Activated CD4-positive, alpha-beta T cell treated with anti-CD3 and anti-CD28 coated beads for 36 hours (primary cell): ENCODE measurements at places on chromosomes 2 and 18.

DNA sequence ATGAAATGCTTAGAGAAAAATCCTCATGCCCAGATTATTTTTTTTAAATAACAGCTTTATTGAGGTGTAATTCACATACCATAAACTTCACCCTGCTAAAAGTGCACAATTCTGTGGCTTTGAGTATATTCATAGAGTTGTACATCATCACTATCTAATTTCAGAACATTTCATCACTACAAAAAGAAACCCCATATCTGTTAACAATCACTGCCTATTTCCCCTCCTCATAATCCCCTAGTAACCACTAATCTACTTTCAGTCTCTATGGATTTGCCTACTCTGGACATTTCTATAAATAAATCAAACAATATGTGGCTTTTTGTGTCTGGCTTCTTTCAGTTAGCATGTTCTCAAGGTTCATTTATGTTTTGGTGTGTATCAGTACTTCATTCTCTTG lies 51.4 kb downstream of the OSBPL1A start:
- no peak for DNase-seq

DNA sequence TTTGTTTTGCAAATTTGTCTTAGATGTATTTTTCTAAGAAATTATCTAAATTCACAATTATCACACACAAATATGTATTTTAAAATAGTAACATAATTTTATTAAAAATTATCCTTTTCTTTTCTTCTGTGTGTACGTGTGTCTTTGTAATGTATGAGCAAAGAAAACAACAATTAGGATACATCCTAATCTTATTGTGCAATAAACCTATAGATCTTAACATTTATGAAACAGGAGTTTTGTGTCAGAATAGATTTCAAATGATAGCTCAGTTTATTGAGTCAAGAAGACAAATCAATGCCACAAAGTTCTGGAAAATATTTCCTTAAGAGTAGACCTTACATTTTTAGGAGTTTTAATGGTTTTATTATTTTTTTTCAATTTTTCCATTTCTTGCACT lies 212.2 kb downstream of the KCNJ3 start:
- no peak for DNase-seq

DNA sequence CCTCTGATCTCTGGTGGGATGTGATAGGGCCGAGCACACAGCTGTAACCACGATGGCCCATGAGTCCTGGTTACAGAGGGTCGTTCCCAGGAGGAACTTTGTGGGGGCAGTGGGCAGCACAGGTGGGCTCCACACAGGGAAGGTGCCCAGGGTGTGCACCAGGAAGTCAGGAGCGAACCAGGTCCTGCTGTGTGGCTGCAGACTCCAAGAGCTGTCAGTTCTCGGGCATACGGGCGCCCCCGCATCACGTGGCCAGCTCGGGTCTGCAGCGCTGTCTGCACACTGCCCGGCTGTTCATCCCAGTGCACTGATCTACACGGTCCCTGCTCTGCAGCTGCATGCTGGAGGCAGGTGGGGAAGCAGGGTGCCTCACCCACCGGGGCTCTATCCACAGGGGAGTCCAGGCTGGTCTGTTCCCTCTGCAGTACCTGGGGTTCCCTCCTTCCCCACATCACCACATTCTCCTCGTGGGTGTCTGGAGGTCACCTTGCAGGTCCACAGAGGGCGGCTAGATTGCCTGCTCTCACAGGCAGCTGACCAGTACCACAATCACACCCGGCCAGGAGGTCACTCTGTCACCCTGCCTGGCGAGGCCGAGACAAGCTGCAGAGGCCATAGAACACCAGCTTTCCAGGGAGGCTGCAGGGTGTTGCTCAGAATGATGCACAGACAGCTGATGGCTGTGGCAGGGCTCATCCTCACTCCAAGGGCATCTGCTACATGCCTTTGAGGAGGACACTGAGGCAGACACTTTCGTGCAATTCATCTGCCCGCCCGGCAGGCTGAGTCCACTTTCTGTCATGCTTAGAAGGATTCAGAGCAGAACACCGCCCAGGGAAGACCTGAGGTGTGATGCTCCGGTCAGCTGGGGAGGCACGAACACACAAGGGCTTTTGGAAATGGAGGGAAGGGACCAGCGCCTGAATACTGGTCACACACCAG lies 202.7 kb downstream of the EIPR1 start:
- DNase-seq = no peak

DNA sequence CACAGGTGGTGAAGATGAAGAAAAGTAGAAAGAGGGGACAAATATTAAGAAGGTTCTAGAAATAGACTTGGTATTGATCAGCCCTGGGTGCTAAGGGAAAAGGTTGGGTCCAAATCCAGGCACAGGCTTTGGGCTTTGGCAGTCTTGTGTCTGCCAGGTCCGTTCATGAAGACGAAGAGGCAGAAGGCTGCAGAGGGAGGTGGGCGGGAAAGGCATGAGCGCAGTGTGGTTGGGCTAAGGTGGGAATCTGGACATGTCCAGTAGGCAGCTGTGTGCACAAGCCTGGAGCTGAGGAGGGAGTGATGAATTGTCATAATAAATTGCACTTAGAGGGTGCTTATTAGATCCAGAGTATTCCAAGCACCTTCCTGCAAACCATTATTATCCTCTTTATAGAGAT lies 105.7 kb upstream of the TEX51 start:
- no peak for DNase-seq

DNA sequence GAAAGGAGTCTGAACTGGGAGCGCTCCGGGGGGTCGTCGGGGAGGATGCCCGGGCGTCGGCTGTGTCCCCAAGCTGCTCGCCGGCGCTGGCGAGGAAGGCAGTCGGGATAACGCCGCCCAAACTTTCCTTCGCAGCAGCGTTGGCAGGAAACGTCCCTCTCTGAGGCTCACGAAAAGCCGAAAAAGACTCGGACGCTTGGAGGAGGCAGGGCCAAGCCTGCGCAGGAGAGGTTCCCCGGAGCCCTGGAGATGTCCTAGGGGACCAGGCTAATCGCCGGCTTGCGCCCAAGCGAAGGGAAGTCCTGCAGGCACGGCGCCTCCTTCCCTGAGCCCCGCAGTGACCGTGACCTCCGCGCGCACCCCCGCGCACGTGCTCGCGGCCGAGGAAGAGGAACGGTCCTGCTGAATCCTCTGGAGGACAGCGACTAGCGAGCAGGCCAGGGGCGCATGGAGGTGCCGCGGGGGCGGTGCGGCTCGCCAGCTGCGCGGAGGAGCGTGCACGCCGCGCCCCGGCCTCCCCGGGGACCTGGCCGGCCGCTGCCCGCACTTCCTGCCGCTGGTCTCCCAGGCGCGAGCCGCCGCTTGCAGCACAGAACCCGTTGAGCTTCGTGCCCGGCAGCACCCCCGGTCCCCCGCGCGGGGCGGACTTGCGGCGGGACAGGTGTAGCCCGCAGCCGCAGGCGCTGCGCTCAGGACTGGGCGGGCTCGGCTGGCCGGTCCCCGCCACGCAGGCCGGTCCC lies at the start of gene SH3RF3:
Gene SH3RF3, plus strand, starts transcription at position 590 of the 740 bp plus-strand sequence.
- peak; percentile 52 for DNase-seq

GRCh38 chr18:55289775-55290174 lies 298.2 kb downstream of the TCF4 start:
- DNase-seq = no peak

- peak; percentile 69 for DNase-seq
Measured at GRCh38 chr2:31429759-31430438, 15.4 kb upstream of the XDH start.

GRCh38 chr2:46351098-46351749 lies 54.0 kb downstream of the EPAS1 start:
- DNase-seq = peak; percentile 62

GRCh38 chr2:20844246-20844645 lies 21.3 kb upstream of the LDAH start:
- DNase-seq = no peak

GRCh38 chr18:45817543-45817942 lies 7.9 kb upstream of the SIGLEC15 start:
- DNase-seq = no peak

DNA sequence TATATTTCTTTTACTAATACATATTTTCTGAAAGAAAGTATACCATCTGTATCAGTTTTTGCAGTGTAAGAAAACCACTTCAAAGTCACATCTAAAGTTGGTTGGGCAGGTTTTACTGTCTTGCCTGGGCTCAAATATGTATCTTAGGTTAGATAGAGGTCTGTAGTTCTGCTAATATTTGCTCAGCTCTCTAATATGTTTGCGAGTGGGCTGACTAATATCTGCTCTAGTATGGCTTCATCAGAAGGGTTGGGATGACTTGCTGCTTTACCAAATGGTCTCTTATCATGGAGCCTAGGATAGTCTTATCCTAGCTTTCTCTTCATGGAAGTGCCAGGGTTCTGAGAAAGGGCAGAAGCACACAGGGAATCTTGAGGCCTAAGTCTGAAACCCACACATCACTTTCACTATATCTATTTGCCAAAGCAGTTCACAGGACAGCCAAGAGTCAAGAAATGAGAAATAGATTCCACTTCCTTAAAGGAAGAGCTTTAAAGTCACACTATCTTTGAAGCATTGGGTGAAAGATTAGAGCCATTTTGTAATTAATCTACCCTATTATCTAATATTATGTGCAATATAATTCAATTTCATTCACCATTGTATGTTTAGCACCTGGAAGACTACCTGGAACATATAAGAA lies 610.0 kb downstream of the KCNJ3 start:
- DNase-seq = no peak

- DNase-seq = no peak
Measured at GRCh38 chr2:19416784-19417684, 58.6 kb upstream of the OSR1 start.

GRCh38 chr2:217975626-217976025 lies 27.2 kb downstream of the TNS1 start:
- no peak for DNase-seq

- DNase-seq = no peak
Measured at GRCh38 chr2:24132543-24132942, 9.3 kb downstream of the FAM228B start.

DNA sequence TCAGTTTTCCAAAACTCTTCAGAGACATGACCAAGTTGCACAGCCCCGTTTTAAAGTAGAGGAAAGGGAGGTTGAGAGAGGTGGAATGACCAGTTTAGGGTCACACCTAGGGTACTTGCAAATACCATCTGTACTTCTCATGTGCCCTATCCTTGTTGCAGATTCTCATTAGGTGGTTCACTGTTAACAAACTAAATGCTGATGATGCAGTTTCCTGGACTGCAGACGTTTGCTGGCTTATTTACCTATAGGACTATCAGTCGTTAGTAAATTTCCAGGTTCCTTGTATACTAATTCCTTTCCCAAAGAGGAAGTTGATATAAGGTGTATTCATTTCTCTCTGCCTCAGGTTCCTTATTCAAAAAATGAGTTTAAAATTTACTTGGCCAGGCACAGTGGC lies 1.4 kb downstream of the FARP2 start:
- DNase-seq = no peak

- no peak for DNase-seq
Measured at GRCh38 chr2:216355711-216356110, 16.6 kb downstream of the MARCHF4 start.

DNA sequence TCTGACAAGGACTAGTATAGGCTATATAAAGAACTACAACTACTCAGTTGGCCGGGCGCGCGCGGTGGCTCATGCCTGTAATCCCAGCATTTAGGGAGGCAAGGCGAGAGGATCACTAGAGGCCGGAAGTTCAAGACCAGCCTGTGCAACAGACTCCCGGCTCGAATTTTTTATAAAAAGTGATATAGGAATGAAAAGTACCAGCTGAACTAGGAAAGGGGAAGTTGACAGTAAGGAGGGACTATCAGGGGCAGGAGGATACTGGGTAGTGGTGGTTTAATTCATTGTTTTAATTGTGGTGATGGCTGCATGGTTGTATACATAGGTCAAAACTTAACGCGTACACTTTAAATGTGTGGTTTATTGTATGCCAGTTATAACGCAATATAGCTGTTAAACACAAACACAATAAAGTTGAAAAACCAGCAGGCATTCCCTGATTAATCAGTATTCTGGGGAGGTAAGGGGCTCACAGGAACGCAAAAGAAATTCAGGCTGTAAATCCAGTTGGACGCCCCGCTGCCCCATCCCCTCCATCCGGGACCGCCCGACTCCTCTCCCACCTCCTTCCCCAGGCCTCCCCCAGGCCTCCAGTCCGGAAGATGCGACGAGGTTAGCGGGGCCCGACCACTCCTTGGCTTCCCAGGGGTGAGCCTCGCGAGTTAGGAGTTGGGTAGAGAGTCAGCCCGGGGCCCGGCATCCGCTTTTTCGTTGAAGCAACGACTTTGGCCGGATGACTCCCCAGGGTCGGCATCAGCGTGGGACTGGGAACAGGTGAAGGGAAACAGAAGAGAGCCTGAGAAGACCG lies 746 bp upstream of the POLR1B start:
- peak; percentile 77 for DNase-seq

GRCh38 chr18:13159579-13159978 lies 59.0 kb upstream of the LDLRAD4 start:
- no peak for DNase-seq

- DNase-seq = no peak
Measured at GRCh38 chr18:67310826-67311225, 205.7 kb downstream of the DSEL start.

- no peak for DNase-seq
Measured at GRCh38 chr2:105590780-105591660, 153.7 kb upstream of the NCK2 start.

GRCh38 chr18:28039078-28039477 lies 137.9 kb downstream of the CDH2 start:
- DNase-seq = no peak

GRCh38 chr2:10084223-10084865 lies 4.1 kb upstream of the CYS1 start:
- DNase-seq = no peak

GRCh38 chr18:67232991-67233390 lies 283.5 kb downstream of the DSEL start:
- DNase-seq = no peak

GRCh38 chr2:28201671-28202180 lies 190.9 kb upstream of the FOSL2 start:
- DNase-seq = no peak

DNA sequence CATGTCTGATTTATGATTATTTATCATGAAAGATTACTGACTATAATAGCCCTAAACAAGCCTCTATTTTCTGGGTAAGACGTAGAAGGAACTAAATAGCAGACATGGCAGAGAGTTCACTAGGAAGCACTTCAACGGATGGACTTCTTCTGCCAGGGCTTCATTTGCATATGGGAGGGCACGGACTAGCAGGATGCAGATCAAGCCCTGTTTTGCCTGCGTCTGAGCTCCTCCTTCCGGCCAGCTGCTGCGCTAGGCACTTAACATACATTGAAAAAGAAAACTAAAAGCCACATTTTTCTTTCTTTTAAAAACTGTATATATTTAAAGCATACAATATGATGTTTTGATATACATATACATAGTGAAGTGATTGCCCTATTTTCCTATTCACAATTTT lies 340.0 kb upstream of the MEX3C start:
- peak; percentile 36 for DNase-seq

GRCh38 chr2:15756882-15757819 lies 165.5 kb downstream of the DDX1 start:
- no peak for DNase-seq
